ENCODE measurements at places on chromosomes 1 and 21.

- no peak for DNase-seq
These were observed 56.8 kb downstream of the ATP5PO start for GRCh38 chr21:33858667-33859372.

DNA sequence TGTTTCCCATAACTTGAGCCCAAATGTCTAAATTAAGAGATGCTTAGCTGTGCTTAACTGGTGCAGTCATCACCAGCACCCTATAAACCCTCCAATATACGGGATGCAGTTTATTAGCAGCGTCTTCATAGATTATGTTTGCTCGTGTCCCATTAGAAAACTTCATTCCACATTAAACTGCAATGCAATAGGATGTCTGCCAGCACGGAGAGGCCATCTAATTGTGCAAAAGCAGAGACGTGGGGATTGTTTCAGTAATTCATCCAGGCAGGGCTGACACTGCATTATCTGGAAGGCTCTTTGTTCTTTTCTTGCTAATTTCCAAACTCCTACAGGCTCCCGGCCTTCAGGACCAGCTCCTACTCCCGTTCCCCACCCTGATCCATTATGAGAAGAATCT, 89.5 kb downstream of the CSMD2 start:
- DNase-seq = no peak

- DNase-seq = peak; percentile 83
These were observed at the start of gene MTARC2 for GRCh38 chr1:220748089-220748934. MTARC2 (plus strand) TSS chr1:220748322; CDS start chr1:220748532, 210 bp downstream.

DNA sequence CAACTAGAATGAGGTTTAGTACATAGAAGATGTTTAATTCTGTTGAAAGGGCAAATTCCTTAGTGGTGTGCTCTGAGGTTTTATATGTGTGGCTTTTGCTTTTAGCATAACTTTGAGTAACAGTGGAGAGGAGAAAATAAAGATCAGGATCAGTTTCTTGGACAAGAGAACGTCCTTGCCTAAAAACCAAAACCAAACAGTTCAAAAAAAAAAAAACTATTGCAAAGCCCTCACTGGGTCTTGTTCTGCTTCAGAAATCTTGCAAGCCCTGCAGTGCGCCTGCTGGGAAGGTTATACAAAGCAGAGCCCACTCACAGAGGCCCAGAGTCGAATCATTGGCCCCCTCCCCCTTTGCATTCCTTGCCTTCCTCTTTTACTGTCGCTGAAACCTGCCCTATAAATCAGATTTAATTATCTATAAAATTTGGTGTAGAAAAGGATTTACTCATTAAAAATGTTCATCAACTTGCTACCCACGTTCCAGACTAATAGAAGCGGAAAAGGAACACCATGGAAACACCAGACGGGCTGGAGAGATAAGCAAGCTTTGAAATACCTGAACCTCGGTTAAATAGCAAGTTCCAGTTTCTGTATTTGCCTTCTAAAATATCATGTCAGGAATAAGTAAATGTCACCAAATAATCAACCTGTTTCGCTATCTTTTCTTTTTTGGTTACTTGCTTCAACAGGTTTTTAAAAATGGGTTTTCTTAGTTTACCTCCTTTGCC, 201.6 kb upstream of the PTBP2 start:
- DNase-seq = peak; percentile 27

- DNase-seq = no peak
These were observed 33.7 kb downstream of the PRDM15 start for GRCh38 chr21:41845310-41846032.

DNA sequence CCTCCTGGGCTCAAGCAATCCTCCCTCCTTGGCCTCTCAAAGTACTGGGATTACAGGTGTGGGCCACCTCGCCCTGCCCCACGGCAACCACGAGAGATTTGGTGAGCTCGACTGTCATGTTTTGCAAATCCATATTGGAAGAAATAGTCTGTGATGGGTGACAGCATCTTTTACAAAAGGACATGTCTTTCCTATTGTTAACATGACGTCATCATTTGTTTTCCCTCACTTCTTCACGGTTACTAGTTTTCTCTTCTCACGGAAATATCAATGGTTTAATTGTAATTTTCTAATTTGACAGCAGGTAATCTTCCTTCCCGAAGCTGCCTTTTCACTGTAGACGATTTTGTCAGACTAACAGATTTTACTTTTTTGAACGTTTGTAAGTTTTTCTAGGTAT, 110.8 kb upstream of the GREM2 start:
- DNase-seq = no peak

DNA sequence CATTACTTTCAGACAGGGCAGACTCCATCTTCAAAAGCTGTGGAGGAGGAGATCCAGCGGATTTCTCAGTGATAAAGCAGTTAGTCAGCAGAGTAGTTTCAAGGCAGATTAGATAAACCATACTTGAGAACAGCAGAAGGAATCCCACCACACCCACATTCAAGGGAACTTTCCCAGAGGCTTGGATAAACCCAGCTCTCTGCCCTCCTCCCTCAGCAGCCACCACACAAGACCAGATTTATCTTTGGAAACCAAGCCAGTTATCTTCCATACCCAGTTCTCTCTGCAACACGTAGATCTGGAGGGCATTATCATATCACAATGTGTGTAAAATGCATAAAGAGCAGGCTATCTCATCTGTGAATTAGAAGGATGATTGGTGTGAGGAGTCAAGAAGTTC, 40.2 kb downstream of the GFI1 start:
- DNase-seq = peak; percentile 29

- DNase-seq = no peak
These were observed 171.3 kb upstream of the NRIP1 start for GRCh38 chr21:15236111-15236510.

DNA sequence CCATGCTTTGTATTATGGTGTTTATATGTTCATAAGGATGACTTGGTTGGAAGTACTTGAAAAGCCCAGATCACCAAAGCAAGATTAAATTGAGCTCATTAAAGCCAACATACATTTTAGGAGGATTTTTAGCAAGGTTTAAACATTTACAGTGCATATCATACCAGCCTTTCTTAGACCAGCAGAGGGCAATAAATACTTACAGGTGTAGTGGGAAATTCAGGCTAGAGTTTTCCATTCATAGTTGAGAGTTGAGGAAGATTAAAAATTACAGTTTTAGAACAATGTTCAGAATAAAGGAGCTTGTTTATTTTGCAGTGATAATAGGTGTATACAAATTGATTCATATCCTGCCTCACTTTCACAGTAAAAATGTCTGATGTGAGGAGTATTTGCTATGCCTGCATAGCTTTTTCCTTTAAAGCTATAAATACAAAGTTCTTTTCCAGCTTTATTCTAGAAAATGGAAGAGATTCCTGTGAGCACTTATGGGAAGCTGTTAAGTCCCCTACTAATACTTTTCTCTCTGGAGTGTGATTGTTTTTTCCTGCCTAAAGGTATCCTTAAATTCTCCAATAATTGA, 35.3 kb downstream of the DTL start:
- DNase-seq = peak; percentile 57

- no peak for DNase-seq
These were observed 16.2 kb downstream of the INSRR start for GRCh38 chr1:156842618-156843300.

GRCh38 chr1:196481616-196482015, 126.6 kb downstream of the KCNT2 start:
- DNase-seq = no peak
